ENCODE measurements at places on chromosomes 7 and 10.

DNA sequence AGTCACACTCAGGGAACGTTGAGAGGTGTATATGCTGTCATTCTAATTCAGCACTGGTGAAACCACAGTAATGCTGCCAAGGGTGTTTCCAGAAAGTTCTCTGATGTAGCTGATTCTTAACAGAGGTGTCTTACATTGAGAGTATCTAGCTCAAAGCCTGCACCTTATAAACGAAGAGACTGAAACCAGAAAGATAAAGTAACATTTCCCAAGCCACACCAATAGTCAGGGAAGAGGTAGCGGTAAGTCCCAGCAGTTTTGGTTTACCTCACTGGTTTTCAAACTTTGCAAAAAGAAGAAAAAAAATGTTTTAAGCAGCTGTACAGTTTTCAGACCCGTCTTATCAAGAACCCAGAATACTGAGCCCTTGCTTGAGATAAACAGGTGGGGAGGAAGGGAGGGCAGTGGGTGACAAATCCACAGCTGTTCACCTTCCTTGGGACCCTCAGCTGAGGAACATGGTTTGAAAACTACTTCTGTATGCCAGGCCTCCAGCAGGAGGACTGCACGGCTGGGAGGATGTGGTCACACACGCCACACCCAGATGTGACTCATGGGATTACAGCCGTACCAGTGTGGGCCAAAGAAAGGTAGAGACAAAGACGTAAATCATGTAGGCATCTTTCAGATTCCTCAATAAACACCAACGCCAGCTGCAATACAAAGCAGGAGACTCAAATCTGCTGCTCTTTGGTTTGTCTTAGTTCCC, 63.9 kb upstream of the GSDME start:
- peak; percentile 81 for DNase-seq

- no peak for DNase-seq
Observed at GRCh38 chr7:124764051-124764846, 1.3 kb downstream of the GPR37 start.

- DNase-seq: peak; percentile 38
Observed at GRCh38 chr7:45888185-45888992, at the start of gene IGFBP1. Gene IGFBP1 (plus strand): TSS chr7:45888488. CDS start chr7:45888653, 165 bp downstream.

- no peak for DNase-seq
Observed at GRCh38 chr7:35260246-35260645, 6.3 kb upstream of the TBX20 start.

GRCh38 chr7:74286131-74286530, 3.1 kb upstream of the CLIP2 start:
- DNase-seq: no peak

GRCh38 chr7:87202705-87203104, 16.8 kb downstream of the TMEM243 start:
- DNase-seq: no peak

- DNase-seq: no peak
Observed at GRCh38 chr10:85620807-85621206, 745.8 kb downstream of the GRID1 start.

DNA sequence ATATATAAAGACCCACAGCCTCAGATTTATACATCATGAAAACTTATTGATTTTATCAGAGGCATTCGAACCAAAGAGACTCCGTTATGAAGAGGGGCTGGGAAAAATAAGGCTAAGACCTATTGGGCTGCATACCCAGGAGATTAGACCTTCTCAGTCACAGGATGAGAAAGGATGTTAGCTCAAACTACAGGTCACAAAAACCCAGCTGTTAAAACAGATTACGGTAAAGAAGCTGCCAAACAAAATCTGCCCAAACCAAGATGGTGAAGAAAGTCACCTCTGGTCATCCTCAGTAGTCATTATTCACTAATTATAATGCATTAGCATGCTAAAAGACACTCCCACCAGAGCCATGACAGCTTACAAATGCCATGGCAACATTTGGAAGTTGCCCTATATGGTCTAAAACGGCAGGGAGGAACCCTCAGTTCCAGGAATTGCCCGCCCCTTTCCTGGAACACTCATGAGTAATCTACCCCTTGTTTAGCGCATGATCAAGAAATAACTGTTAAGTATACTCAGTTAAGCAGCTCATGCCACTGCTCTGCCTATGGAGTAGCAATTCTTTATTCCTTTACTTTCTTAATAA, 362.5 kb upstream of the PCDH15 start:
- peak; percentile 37 for DNase-seq

GRCh38 chr7:13259930-13260329, 572.5 kb downstream of the ARL4A start:
- DNase-seq: no peak

GRCh38 chr10:104329735-104330134, 8.5 kb downstream of the ITPRIP start:
- DNase-seq: no peak

GRCh38 chr10:88389456-88389855, 193.7 kb downstream of the RNLS start:
- DNase-seq: peak; percentile 68

GRCh38 chr7:69790977-69791724, 192.9 kb downstream of the AUTS2 start:
- no peak for DNase-seq

Measured in endothelial cell of umbilical vein (primary cell).